ENCODE measurements at places on chromosomes 7 and 10.

DNA sequence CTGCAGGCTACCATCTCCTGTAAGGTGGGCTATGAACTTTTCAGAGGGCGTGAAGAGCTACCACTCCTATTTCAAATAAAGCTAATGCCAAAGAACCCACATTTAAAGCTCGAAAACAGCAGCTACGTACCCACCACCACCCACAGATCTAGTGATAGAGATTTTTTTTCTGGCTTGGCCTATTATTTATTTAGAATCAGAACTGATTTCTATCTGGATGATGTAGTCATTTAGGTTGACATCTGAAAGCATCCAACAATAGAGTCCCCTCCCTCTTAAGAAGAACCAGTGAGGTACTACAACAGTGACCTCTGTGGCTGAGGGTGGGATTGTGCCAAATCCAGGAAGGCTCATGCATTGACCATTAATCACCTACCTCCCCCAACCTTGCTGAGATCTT is 113.8 kb upstream of the ADO start:
- DNase-seq = no peak

DNA sequence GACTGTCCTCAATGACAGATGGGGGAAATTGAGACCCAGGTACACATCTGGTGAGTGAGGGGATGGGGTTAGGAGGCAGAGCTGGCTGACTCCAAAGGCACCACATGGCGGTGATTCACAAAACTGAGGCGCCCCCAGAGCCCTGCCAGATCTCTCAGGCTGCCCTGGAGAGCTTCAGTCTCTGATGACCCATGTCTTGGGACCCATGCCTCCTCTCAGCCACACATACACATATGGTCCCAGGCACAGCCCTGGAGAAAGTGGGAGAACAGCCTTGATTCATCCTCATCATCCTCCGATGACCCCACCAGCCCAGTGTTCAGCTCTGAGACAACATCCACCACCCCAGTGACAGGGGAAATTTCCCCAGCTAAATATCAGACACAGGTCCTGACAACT is 426.0 kb downstream of the RPS24 start:
- DNase-seq = no peak

DNA sequence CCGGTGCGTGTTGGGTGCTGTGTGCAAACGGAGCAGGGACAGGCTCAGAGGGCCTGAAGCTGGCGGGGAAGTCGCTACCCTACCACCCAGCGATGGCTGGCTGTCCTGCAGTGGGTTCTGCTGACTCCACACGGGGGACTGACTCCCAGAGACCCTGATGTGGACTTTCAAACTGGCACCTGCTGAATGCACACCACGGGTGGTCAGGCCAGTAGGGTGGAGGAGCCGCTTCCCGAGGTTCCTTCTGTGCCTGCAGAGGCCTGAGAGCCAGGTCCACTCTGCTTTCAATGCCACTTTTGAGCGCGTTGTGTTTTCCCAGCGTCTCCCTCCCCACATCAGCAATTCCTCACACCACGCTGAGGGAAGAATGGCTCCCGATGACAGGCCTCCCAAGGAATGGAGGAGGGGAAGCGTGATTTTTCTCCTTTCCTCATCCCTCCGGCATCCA is 135.3 kb downstream of the ADARB2 start:
- no peak for DNase-seq

GRCh38 chr7:37683246-37684120 is at the start of gene GPR141:
Gene GPR141 (plus strand): TSS chr7:37683766. CDS start chr7:37740394, 56,628 bp downstream.
- peak; percentile 95 for DNase-seq

- DNase-seq = no peak
Observed at GRCh38 chr10:43667317-43667731, 18.6 kb upstream of the ZNF32 start.

DNA sequence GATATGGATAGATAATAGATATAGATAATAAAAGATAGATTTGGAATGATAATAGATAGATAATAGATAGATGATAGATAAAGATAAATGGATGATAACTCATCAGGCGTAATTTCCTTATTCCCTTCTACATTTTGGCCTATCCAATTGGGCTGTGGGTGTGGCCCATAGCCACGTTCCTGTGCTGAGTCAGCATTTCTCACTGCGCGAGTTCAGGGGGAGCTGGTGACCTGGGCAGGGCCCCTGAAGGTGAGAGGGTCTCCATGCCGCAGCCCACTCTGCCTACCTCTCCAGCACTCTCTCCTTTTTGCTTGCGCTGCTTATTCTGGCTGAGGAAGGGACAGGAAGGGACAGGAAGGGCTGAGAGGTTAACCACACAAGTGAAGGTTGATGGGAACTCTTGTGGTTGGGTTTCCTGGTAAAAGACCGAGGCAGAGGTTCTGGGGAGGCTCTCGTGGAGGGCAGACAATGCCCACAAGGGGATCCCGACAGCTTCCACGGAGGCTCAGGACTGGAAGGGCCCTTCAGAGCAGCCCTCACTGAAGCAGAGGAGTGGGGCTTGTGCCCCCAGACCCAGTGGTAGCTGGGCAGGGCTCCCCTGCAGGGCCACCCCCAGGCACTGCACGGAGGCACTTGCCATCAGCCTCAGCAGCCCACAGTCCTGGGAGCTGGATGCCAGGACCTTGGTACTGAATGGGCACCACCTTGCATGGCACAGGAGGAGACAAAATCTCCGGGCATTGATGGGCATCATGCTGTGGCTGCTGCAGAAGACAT is 247.3 kb upstream of the PITRM1 start:
- DNase-seq = no peak

DNA sequence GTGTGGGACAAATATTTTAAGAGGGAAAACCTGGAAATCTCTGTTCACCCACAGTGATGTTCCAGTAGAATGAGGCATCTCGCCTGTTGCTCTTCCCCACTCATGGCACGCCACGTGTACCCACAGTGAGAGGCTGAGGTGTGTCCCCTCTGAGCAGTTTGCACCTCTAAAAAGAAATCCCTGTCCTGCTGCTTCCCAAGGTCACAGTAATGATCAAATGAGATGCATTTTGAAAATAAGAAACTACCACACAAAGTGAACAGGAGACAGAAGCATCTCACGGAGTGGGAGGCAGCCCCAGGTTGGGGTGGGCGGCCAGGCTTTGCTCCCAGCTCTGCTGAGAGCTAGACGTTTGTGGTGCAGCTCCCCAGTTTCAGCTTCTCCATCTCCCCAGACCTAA is 12.4 kb upstream of the ZNF777 start:
- no peak for DNase-seq

GRCh38 chr7:101200862-101201599 is at the start of gene MOGAT3:
Gene MOGAT3 (minus strand): TSS chr7:101201036. CDS start chr7:101200854, 182 bp downstream.
- no peak for DNase-seq
